ENCODE measurements at places on chromosomes 12 and 14.

- peak; percentile 24 for DNase-seq
Measured at GRCh38 chr12:128820723-128821432, 2.9 kb downstream of the SLC15A4 start.

DNA sequence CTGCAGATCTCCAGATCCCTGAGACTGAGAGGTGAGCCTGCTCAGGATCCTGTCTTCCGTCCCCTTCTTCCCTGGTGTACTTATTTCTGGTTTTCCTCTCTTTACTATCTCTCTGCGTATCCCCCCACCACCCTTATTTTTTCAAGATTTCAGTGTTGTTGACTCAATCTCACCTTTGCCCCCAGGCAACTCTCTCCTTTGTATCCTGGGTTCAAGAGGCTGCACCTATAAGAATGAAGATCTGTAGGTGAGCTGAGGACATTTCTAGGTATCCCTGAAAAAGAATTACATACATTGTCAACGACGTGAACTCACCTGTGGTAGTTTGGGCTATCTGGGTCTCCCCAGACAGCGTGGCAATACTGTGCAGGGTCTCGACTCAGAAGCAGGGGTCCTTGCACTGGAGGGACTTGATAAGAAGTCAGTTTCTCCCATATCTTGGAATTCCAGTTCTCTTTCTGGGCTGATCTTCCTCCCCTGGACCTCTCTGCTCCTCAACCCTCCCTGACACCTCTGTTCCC, 659 bp downstream of the CIROP start:
- no peak for DNase-seq

DNA sequence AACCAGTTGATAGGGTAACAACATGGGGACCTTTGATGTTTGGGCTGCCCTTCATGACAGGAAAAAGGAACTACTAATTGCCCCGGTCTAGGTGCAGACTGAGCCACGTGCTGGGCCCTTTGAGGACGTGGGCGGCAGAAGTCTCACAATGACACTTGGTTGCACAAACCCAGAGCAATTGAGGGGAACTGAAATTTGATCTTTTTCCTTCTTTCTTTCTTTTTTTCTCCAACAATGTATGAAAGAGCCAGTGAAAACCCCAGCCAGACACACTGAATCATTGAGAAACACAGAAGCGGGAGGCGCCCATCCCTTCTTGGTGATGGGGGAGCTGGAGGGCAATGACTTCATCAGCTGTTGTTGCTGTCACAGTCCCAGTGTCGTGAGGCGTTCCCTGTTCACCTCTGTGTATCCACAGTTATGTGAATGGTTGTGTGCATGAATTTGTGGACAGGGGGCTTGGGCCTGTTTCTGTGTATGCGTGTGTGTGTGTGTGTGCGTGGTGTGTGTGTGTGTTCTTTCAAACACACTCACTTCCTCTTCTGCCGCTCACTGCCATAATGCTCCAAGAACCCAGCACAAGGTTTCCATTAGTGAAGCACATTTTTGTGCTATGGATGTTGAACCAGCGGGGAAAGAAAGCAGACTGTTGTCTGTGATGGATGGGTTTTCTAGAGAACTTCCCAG, 137.5 kb upstream of the CCND2 start:
- DNase-seq: no peak

DNA sequence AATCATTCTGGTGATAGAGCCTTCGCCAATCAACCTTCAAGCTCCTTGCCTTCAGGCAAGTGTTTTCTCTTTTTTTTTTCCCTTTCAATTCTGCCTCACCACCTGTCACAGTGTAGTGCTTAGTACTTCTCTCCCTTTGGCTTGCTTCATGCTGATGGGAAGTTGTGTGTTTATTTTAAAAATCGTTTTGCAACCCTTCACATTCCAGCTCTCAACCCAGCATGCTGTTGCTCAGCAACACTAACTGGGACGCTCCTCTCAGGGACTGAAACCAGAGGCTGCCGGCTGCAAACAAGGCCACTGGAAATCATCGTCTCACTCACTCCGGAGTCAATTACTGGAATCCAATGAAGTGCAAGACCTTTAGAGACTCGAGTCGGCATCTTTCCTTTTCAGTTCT, 342.7 kb downstream of the PRKD1 start:
- DNase-seq: peak; percentile 25

DNA sequence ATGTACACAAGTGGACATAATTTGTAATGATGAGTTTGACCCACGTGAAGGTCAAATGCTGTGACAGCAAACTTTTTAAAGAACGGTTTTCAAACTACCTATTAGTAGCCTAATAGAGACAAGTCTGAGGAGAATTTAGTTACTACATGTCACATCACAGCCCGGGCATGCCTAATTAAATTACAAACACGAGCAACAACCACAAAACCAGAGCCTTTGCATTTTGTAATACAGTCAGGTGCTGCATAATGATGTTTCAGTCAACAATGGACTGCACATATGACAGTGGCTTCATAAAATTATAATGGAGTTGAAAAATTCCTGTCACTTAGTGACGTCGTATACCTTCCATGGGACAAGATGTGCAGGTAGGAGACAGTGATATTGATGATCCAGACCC, 274.5 kb downstream of the DACT1 start:
- DNase-seq: no peak

DNA sequence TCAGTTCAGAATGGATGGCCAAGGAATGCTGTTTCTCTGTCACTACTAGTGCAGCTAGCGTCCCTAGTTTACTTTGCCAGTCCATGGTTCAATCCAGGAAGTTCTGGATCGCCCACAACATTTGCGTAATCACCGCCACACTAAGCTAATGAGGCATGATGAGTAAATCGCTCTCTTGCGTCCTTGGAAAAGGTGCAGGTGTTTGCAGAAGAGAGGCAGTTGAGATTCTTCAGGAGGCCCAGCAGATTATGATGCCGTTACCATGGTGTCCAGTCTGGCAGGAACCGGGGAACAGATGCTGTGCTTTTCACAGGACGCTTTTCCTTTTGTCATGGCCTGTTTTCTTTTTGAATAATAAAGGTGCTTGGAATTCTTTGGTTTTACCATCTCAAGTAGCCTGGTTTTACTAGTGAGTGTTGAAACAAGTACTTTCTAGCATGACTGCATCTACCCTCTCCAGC, 9.0 kb downstream of the TPH2 start:
- no peak for DNase-seq

- no peak for DNase-seq
Measured at GRCh38 chr14:67806246-67806645, 10.1 kb downstream of the ZFYVE26 start.
